Kidney glomerular epithelial cell (primary cell): ENCODE measurements at places on chromosomes 1 and 21.

- DNase-seq: no peak
Observed at GRCh38 chr1:151562661-151563060, 22.6 kb downstream of the TUFT1 start.

GRCh38 chr1:55618199-55618598 is 403.0 kb upstream of the USP24 start:
- DNase-seq: no peak

DNA sequence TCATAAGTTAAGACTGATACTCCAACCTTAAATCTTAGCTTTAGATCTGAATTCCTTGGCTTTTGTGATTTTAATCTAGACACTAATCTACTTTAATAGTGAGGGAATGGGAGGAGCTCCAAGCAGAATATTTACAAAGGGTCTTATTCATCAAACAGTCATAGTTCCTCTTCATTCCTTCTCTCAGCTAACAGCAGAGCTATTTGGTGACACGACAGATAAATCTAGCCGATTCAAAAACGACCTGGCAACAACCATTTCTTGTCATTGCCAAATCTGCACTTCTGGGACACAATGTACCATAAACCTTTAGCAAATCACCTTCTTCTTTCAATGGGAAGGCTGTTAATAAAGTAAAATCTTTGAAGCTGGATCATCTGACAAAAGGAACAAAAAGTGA is 52.8 kb upstream of the FOXD3 start:
- DNase-seq: no peak

DNA sequence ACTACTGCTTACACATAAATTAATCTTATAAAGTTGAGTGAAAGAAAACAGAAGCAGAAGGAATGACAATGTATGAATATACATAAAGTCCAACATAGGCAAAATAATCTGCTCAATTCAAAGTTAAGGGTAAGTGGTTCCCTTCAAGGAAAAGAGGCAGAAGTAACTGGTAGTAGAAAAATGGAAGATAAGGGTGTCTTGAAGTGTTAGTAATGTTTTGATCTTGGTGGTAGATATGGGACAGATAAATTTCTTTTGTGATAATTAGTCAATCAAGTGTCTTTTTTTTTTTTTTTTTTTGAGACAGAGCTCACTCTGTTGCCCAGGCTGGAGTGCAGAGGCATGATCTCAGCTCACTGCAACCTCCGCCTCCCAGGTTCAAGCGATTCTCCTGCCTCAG is 12.7 kb downstream of the USP48 start:
- no peak for DNase-seq

- DNase-seq: no peak
Observed at GRCh38 chr1:112423207-112423606, 27.2 kb downstream of the CTTNBP2NL start.

- DNase-seq: no peak
Observed at GRCh38 chr21:35035581-35035980, 13.5 kb downstream of the RUNX1 start.

- DNase-seq: no peak
Observed at GRCh38 chr21:34123609-34124008, 50.2 kb downstream of the MRPS6 start.

GRCh38 chr1:157485793-157486192 is 66.5 kb downstream of the FCRL5 start:
- DNase-seq: no peak
